Natural killer cell (primary cell): ENCODE measurements at places on chromosomes 16 and 17. TPM values are rescaled to one million over a fixed set of nuclear protein-coding genes. Genes with fewer than 3 reads are reported as not detected.

DNA sequence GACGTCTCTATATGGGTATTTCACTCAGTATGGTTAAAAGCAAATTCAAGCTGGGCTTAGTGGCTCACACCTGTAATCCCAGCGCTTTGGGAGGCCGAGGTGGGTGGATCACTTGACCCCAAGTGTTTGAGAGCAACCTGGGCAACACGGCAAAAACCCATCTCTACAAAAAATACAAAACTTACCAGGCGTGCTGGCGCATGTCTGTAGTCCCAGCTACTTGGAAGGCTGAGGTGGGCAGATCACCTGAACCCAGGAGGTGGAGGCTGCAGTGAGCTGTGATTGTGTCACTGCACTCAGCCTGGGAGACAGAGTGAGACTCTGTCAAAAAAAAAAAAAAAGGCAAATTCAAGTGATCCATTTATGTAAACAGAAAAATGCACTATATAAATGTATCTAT lies 1.3 kb upstream of the TNFRSF17 start:
- DNase-seq: no peak
- H3K4me1 ChIP-seq: no peaks in the 10 kb centered on the region
- H3K4me3 ChIP-seq: no peak overlapping the region
- H3K27ac ChIP-seq: no peak overlapping the region
- no peaks in the 10 kb centered on the region for H3K36me3 ChIP-seq

- H3K27ac ChIP-seq: no peak overlapping the region
- no peak overlapping the region for H3K4me3 ChIP-seq
- H3K27me3 ChIP-seq: peaks cover 2% of the 10 kb centered on the region
- no peaks in the 10 kb centered on the region for H3K36me3 ChIP-seq
Measured at GRCh38 chr17:9062399-9062902, 41.1 kb downstream of the NTN1 start.

- peaks cover 81% of the 10 kb centered on the region for H3K36me3 ChIP-seq
- DNase-seq: no peak
- no peaks in the 10 kb centered on the region for H3K27me3 ChIP-seq
- H3K27ac ChIP-seq: no peak overlapping the region
Measured at GRCh38 chr17:5527601-5528250, 41.4 kb downstream of the MIS12 start.

GRCh38 chr16:71426880-71427615 lies 14.8 kb downstream of the TLE7 start:
- no peak for DNase-seq
- H3K36me3 ChIP-seq: no peaks in the 10 kb centered on the region
- no peaks in the 10 kb centered on the region for H3K27me3 ChIP-seq
- no peak overlapping the region for H3K4me3 ChIP-seq

DNA sequence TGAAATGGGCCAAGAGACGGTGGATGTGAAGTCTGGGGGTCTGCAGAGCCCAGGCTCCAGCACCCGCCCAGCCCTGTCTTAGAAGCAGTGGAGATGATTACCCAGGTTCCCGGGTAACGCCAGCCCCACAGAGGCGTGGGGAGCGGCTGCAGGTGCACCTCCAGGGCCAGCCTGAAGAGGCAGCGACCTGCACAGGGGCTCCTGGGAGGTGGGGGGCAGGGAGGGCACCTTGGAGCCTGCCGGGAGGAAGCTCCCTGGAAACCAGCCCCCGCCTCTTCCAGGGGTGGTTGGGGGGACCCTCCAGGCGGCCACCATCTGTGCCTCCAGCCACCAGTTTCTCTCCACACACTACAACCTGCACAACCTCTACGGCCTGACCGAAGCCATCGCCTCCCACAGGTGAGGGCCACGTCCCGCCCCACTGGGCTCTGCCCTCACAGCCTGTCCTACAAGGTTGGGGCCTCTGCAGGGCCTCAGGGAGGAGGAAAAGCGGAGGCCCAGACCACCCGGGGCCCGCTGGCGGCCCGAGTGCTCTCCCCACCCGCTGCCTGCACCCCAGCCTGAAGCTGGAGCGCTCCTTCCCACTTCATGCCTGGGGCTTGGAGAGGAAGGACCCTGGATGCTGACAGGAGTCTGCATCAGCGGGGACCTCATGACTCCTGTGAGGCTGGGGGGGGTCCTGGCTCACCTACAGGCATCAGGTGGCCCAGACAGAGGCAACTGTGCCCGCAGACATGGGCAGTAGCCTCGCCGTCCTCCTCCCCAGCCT lies 10.5 kb downstream of the GAA start:
- no peak overlapping the region for H3K27ac ChIP-seq
- H3K27me3 ChIP-seq: no peaks in the 10 kb centered on the region
- H3K4me3 ChIP-seq: no peak overlapping the region
- H3K4me1 ChIP-seq: no peaks in the 10 kb centered on the region
- DNase-seq: no peak
- H3K36me3 ChIP-seq: no peaks in the 10 kb centered on the region

GRCh38 chr17:18315562-18315922 lies 449 bp downstream of the SMCR8 start:
- H3K27ac ChIP-seq: peak overlapping the region; percentile 89
- peaks cover 63% of the 10 kb centered on the region for H3K4me1 ChIP-seq
- H3K36me3 ChIP-seq: peaks cover 25% of the 10 kb centered on the region
- peak overlapping the region; percentile 81 for H3K4me3 ChIP-seq
- peak; percentile 70 for DNase-seq
- no peaks in the 10 kb centered on the region for H3K27me3 ChIP-seq

GRCh38 chr17:8922451-8922850 lies 43.1 kb downstream of the PIK3R5 start:
- no peak overlapping the region for H3K4me3 ChIP-seq
- H3K36me3 ChIP-seq: peaks cover 5% of the 10 kb centered on the region
- no peak for DNase-seq
- peak overlapping the region; percentile 54 for H3K27ac ChIP-seq

- no peak overlapping the region for H3K4me3 ChIP-seq
- H3K36me3 ChIP-seq: peaks cover 47% of the 10 kb centered on the region
- H3K27me3 ChIP-seq: no peaks in the 10 kb centered on the region
- DNase-seq: no peak
- H3K27ac ChIP-seq: no peak overlapping the region
Measured at GRCh38 chr16:11735787-11736186, 6.9 kb downstream of the TXNDC11 start.

DNA sequence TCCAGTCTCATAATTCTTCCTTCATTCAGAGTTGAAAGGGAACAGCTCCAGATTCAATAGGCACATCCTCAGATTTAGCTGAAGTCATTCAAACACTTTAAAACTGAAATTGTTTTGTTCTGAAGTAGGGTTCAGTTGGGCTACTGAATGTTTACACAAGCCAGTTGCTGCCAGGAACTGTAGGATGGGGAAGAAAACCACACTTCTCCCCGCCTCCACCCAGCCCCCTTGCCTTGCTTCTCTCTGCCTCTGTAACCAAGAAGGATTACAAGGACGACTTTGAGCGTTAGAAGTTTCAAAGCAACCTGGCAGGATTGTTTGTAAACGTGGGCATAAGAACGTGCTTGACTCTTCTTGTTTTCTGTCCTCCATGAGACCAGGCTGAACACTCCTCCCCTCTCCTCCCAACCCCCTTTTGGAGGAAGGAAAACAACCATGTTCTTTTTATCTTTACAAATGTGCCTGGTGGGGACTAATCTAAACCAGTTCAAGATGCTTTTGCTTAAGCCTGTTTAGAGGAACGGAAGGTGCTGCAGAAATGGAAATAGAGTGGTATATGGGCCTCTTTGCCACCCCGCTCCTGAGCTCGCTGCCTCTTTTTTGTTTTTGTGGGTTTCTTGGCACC lies 287.9 kb downstream of the FTO start:
- DNase-seq: no peak
- no peak overlapping the region for H3K27ac ChIP-seq
- no peak overlapping the region for H3K4me3 ChIP-seq
- no peaks in the 10 kb centered on the region for H3K27me3 ChIP-seq

- no peaks in the 10 kb centered on the region for H3K27me3 ChIP-seq
- peak overlapping the region; percentile 9 for H3K27ac ChIP-seq
- H3K36me3 ChIP-seq: no peaks in the 10 kb centered on the region
- no peak overlapping the region for H3K4me3 ChIP-seq
Measured at GRCh38 chr17:64442541-64442971, 6.4 kb upstream of the MILR1 start.

DNA sequence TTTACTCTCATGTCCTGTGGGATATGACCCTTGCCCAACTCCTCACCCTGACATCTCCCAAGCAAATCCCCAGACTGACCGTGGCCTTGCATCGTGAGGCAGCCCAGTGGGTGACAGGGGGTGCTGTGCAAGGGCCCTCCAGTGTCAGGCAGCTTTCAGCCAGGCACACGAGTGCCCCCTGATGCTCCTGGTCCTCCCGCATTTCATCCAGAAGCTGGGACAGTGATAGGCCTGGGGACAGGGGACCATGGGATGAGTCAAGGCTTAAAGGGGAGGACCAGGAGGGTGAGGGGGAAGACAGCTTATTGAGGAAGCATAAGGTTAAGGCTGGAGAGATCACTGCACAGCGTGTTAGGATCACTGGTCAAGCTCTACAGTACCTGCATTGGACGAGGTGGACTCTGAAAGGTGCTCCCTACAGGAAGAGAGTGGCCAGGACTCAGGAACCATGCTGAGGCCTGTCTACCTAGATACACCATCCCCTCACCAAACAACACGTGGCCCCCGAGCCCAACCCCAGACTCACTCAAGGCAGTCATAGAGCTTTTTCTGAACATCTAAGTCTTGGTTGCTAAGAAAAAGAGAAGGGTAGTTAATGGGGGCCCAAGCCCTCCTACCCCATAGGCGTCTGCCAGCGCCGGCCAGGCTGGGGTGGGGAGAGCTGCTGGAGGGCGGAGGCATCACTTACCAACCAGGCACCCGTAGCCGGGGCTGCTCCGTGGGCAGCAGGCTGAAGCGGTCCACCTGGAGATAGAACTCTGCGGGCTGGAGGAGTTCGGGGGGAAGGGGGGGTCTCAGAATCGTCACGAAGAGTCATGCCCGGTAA lies 998 bp downstream of the ACD start:
- peaks cover 23% of the 10 kb centered on the region for H3K36me3 ChIP-seq
- H3K27me3 ChIP-seq: no peaks in the 10 kb centered on the region
- peak overlapping the region; percentile 67 for H3K4me3 ChIP-seq
- peaks cover 26% of the 10 kb centered on the region for H3K4me1 ChIP-seq
- H3K27ac ChIP-seq: no peak overlapping the region
- DNase-seq: no peak

- H3K4me1 ChIP-seq: peaks cover 10% of the 10 kb centered on the region
- H3K4me3 ChIP-seq: no peak overlapping the region
- H3K27me3 ChIP-seq: peaks cover 39% of the 10 kb centered on the region
- DNase-seq: no peak
- H3K27ac ChIP-seq: no peak overlapping the region
- no peaks in the 10 kb centered on the region for H3K36me3 ChIP-seq
Measured at GRCh38 chr17:38571833-38572668, 33.7 kb downstream of the SRCIN1 start.

GRCh38 chr17:72332367-72332766 lies 211.5 kb downstream of the SOX9 start:
- no peaks in the 10 kb centered on the region for H3K36me3 ChIP-seq
- DNase-seq: no peak
- no peak overlapping the region for H3K27ac ChIP-seq
- no peaks in the 10 kb centered on the region for H3K4me1 ChIP-seq
- no peak overlapping the region for H3K4me3 ChIP-seq

DNA sequence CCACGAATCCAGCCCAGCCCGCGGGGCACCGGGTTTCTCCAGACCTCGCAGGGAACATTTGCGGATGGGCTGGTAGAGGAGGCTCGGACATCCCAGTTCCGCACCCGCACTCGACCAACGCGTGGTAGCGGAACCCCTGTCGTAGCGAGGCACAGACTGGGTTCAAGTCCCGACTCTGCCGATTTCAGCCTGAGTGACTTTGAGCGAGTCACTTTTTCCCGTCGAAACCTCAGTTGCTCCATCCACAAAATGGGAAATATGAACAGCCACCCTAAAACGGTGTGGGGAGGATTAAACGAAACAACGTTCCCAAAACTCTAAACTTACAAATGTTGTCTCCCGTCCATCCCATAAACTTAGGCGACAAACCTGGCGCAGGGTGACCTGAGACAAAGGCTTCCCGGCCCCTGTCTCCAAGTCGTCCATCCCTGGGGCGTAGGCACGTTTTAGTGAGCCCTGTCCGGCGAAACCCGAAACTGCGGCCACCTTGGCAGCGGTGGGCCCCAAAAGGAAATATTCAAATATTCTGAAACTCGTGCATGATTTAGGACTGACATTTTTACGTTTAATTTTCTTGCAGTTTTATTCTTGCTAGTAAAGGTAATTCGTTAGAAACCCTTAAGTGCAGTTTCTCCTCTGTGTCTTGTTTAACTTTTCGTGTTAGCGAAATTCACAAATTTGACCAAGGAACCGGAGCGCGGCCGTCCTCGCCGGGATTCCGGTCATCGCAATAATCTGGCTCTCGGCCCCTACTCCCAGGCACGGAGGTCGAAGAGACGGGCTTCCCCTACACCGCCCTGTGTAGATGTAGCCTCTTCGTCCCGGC lies 1.9 kb upstream of the MLLT6 start:
- H3K36me3 ChIP-seq: peaks cover 8% of the 10 kb centered on the region
- H3K4me1 ChIP-seq: peaks cover 65% of the 10 kb centered on the region
- H3K4me3 ChIP-seq: peak overlapping the region; percentile 77

DNA sequence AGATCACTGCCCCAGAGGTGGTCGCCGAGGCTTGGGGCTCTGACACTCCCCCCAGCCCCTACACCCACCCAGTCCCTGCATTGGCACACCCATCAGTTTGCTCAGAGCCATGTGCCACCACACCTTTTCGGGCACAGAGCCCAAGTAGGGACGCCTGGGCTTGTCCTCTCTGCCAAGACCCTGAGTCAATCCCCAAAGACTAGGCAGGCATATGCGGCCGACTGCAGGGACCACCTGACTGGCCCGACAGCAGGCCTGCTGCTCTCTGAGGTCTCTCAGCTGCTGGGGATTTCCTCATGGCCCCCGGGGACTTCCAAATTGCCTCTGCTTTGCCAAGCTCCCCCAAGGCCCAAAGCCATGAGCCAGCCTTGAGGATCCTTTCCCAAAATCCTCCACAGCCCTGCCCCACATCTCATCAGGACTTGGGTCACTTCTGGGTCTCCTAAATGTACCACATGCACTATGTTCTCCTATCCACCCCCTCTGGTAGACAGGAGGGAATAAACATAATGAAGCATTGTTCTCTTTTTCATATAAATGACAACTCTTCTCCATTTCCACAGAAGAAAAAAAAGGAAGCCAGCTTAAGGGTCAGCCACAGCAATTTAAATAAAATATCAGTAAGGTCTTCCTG lies 30.6 kb downstream of the MYO18A start:
- no peaks in the 10 kb centered on the region for H3K36me3 ChIP-seq
- no peak for DNase-seq
- peak overlapping the region; percentile 77 for H3K27ac ChIP-seq
- H3K4me3 ChIP-seq: peak overlapping the region; percentile 51

- peak overlapping the region; percentile 2 for H3K4me3 ChIP-seq
- no peak for DNase-seq
- H3K27ac ChIP-seq: peak overlapping the region; percentile 57
- no peaks in the 10 kb centered on the region for H3K27me3 ChIP-seq
Measured at GRCh38 chr16:1640261-1640941, 28.2 kb downstream of the CRAMP1 start.

GRCh38 chr17:65406552-65406951 lies 154.9 kb downstream of the AXIN2 start:
- no peak overlapping the region for H3K4me3 ChIP-seq
- no peak for DNase-seq
- H3K36me3 ChIP-seq: no peaks in the 10 kb centered on the region

- H3K27ac ChIP-seq: no peak overlapping the region
- no peak for DNase-seq
- no peaks in the 10 kb centered on the region for H3K4me1 ChIP-seq
Measured at GRCh38 chr16:70391881-70392481, 45.3 kb downstream of the DDX19A start.

The TMEM95 gene
- total RNA-seq: not detected

The DNAAF8 gene
- not detected for total RNA-seq

The CENPN gene
- total RNA-seq: 11.6 TPM

The KAT2A gene
- 32.8 TPM for total RNA-seq

The C16orf92 gene
- total RNA-seq: not detected

The KRT23 gene
- total RNA-seq: not detected

The RCVRN gene
- total RNA-seq: 2.0 TPM
